HCEC 1CT (cell line): ENCODE measurements at places on chromosomes 2 and 18.

GRCh38 chr2:26668041-26668440, 24.5 kb upstream of the KCNK3 start:
- no peak for DNase-seq

DNA sequence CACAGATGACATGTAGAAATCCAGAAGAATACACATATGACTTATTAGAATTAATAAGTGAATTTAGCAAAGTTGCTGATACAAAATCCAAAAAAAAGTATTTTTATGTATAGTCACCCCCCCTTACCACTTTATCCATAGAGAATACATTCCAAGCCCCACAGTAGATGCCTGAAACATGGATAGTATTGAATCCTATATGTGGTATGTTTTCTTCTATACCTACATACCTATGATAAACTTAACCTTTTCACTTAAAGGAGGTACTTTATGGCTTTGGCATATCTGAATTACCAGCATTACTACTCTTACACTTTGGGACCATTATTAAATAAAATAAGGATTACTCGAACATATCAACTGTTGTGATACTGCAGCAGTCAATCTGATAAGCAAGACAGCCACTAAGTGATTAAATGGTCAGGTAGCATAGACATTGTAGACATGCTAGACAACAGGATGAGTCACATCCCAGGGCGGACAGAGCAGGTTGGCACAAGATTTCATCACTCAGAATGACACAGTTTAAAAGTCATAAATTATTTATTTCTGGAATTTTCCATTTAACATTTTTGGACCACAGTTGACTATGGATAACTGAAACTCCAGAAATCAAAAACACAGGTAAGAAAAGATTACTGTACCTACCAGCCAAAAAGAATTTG, 208.2 kb upstream of the CHAC2 start:
- no peak for DNase-seq

DNA sequence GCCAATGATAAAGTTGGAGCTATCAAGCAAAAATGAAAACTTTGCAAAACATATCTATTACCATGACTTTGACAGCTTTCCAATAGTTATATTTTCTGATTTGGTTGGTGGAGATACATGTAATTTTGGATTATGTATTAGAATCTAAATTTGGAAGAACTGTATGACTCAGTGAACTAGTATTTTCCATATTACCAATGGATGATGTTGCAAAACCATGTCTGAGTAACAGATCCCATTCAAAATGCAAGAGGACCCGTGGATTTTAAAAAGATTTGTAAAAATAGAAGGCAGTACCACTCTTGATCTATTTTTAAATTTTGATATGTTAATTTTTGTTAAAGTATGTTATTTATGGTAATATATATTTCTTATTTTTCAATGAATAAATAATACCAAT, 83.0 kb downstream of the TAF4B start:
- DNase-seq, result peak; percentile 79

DNA sequence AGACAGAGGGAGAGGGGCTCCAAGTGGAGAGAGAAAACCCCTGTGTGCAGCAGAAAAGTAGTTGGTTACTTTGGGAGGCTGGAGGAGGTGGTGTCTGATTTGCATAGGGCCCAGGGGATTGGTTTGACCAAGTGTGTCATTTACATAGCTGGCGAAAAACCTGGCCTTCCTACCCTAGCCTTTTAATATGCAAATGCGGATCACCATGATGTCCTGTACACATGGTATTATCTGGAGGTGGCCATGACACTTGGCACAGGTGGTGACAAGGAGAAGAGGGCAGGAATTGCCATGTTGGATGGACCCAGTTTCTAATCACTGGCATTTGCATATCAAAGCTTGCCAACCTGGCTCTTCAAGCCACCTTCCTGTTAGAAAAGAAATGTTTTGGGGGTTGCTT, 120.8 kb upstream of the CHAC2 start:
- DNase-seq, result no peak

DNA sequence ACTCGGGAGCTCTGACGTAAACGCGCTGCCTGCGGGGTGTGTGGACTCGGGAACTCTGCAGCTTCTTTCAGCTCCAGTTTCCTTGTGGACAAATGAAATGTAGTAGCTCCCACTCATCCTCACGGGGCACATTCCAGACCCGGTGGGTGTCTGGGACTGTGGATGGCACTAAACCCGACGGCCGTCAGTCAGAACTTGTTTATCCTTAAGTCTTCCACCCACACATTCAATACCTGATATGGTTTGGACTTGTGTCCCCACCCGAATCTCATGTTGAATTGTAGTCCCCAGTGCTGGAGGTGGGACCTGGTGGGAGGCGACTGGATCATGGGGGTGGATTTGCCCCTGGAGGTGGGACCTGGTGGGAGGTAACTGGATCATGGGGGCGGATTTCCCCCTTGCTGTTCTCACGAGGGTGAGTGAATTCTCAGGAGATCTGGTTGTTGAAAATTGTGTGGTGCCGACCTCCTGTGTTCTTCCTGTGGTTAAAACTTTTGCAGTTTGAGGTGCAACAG, 81.2 kb upstream of the SNTG2 start:
- DNase-seq, result no peak

GRCh38 chr2:96554293-96555145, 18.0 kb downstream of the ARID5A start:
- peak; percentile 33 for DNase-seq
